ENCODE measurements at places on chromosomes 3 and 15. TPM values are rescaled to one million over a fixed set of nuclear protein-coding genes. Genes with fewer than 3 reads are reported as not detected.

Gene SRPRB
- polyA plus RNA-seq, result 54.2 TPM

Gene FGF7
- polyA plus RNA-seq, result 12.0 TPM

GRCh38 chr3:104385421-104385820 lies 981.3 kb upstream of the ALCAM start:
- DNase-seq, result no peak

GRCh38 chr3:108047987-108048386 lies 42.8 kb downstream of the CD47 start:
- no peak for DNase-seq
